ENCODE measurements at places on chromosomes 11 and 22. TPM values are rescaled to one million over a fixed set of nuclear protein-coding genes. Genes with fewer than 3 reads are reported as not detected.

TBCEL gene
- total RNA-seq = 28.9 TPM

GRCh38 chr11:118628861-118629549, 21.6 kb downstream of the PHLDB1 start:
- no peak for DNase-seq

DNA sequence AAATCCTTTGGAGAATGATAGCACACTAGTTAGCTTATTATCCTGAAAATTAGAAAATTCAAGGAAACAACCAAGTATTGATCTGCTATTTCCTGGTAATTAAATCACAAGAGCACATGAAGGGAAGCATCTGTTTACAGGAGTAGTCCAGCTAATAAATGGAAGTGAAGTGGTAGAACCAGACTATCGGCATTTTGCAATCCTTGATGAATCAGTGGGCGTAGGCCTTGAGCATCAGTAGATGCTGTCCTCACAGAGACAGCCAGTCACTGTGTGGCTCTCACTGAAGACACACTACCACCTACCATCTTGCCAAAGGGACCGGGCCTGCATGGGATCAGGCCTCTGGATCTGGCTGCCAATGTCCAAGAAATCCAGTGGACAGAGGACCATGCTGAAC, 69.8 kb downstream of the FBLN1 start:
- no peak for DNase-seq

GRCh38 chr11:111676878-111677585, 74.8 kb downstream of the SIK2 start:
- no peak for DNase-seq

DNA sequence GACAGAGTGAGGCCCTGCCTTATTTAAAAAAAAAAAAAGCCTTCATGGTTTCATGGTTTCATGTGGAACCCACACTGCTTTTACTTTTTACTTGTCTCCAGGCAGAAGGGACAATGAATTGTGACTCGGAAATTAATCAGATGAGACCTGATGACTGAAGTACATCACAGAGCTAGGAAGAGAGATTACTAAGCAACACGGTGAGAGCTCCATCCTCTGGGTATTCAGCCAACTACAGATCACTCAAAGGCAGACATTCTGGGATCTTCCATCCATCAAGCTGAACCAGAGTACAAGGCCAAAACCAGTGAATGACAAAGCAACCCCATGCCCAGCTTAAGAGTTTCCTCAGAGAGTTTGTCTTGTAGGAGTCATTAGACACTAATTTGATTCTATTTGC, 433.2 kb downstream of the SOX6 start:
- no peak for DNase-seq

- DNase-seq = no peak
Measured at GRCh38 chr11:109421981-109422869, at the start of gene C11orf87. C11orf87 (plus strand) TSS chr11:109422190; CDS start chr11:109423634, 1,444 bp downstream.

PRAME gene
- total RNA-seq = not detected

DNA sequence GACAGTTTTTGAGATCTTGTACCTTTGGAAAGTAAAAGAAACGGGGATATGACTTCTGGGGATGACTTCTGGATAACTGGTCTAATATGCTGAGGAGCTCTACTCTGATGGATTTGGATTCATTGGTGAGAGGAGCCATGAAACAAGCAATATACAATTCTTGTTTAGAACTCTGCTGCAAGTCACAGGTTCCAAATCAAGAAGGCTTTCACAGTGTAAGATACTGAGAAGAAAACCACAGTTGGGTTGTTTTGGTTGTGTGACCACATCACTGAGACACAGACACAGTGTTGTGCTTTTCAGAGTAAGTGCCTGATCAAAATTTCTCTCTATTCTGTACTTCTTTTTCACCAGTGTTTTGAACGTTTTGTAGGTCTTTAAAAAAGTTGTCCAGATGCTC, 13.1 kb upstream of the UCP2 start:
- no peak for DNase-seq

TAF6L gene
- total RNA-seq = 56.3 TPM
